ENCODE measurements at places on chromosomes 12 and 14. TPM values are rescaled to one million over a fixed set of nuclear protein-coding genes. Genes with fewer than 3 reads are reported as not detected.

LRRC10 gene
- polyA plus RNA-seq: not detected

DIABLO gene
- polyA plus RNA-seq: 82.7 TPM

C12orf50 gene
- not detected for polyA plus RNA-seq

ADAM20 gene
- 0.06 TPM for polyA plus RNA-seq

All from GM23338 (cell line).